A549 treated with DMSO at 1 μM for 4 hours (cell line): ENCODE measurements at places on chromosomes 7 and 10. TPM values are rescaled to one million over a fixed set of nuclear protein-coding genes. Genes with fewer than 3 reads are reported as not detected.

Gene STEAP1B
- 0.15 to 0.49 TPM (median 0.30 TPM) in 4 of 5 replicates, not detected in the other for total RNA-seq

Gene WDR86
- total RNA-seq, result 0.07 to 0.20 TPM (median 0.13 TPM) in 4 of 5 replicates, not detected in the other

Gene TMEM213
- not detected in 5 replicates for total RNA-seq

Gene CCDC172
- not detected in 5 replicates for total RNA-seq

Gene MRC1
- 0.02 to 0.05 TPM (median 0.03 TPM) in 4 of 5 replicates, not detected in the other for total RNA-seq

Gene VWA2
- total RNA-seq, result not detected in 5 replicates

Gene ZNF777
- total RNA-seq, result 16.1 to 21.5 TPM (median 18.6 TPM) in 5 replicates

Gene CNPY1
- total RNA-seq, result not detected in 5 replicates

Gene C10orf67
- total RNA-seq, result 0.03 to 0.13 TPM (median 0.06 TPM) in 4 of 5 replicates, not detected in the other

Gene TMEM229A
- not detected in 5 replicates for total RNA-seq

Gene GSAP
- 1.8 to 3.7 TPM (median 2.8 TPM) in 5 replicates for total RNA-seq

Gene ADAM12
- total RNA-seq, result 3.3 to 7.7 TPM (median 5.5 TPM) in 5 replicates

Gene MRLN
- not detected in 5 replicates for total RNA-seq

Gene CPXM2
- total RNA-seq, result 0.02 TPM in 1 of 5 replicates, not detected in the others

Gene RBP3
- not detected in 5 replicates for total RNA-seq

Gene LRRN3
- 0.02 to 0.09 TPM (median 0.04 TPM) in 3 of 5 replicates, not detected in the others for total RNA-seq

Gene PRKAG2
- 35.6 to 41.5 TPM (median 37.0 TPM) in 5 replicates for total RNA-seq

Gene DYNC1I1
- 0.14 to 0.36 TPM in 2 of 5 replicates, not detected in the others for total RNA-seq

Gene TCAF2
- 0.20 to 0.37 TPM (median 0.30 TPM) in 5 replicates for total RNA-seq

Gene CLDN15
- total RNA-seq, result 7.1 to 16.5 TPM (median 12.2 TPM) in 5 replicates

Gene CEP41
- 11.3 to 17.3 TPM (median 15.5 TPM) in 5 replicates for total RNA-seq

Gene DUS4L
- 9.6 to 12.6 TPM (median 11.2 TPM) in 5 replicates for total RNA-seq

Gene GPR15LG
- not detected in 5 replicates for total RNA-seq

Gene NPM3
- total RNA-seq, result 107 to 126 TPM (median 118 TPM) in 5 replicates

Gene DNMBP
- 30.8 to 42.5 TPM (median 35.4 TPM) in 5 replicates for total RNA-seq

Gene GNAT3
- total RNA-seq, result not detected in 5 replicates

Gene MOGAT3
- total RNA-seq, result not detected in 5 replicates

Gene SH2D4B
- total RNA-seq, result 0.02 to 0.08 TPM (median 0.06 TPM) in 3 of 5 replicates, not detected in the others

Gene ANXA7
- total RNA-seq, result 112 to 124 TPM (median 118 TPM) in 5 replicates

Gene CLCN1
- 0.03 to 0.07 TPM (median 0.06 TPM) in 3 of 5 replicates, not detected in the others for total RNA-seq

Gene SGPL1
- 27.6 to 34.0 TPM (median 33.4 TPM) in 5 replicates for total RNA-seq

Gene ACSL5
- 0.13 to 0.27 TPM (median 0.21 TPM) in 5 replicates for total RNA-seq

Gene TMEM248
- 87.7 to 95.9 TPM (median 95.5 TPM) in 5 replicates for total RNA-seq

Gene KCND2
- not detected in 5 replicates for total RNA-seq

Gene CASP2
- 20.6 to 30.8 TPM (median 21.1 TPM) in 5 replicates for total RNA-seq

Gene NRCAM
- total RNA-seq, result 70.5 to 98.1 TPM (median 90.7 TPM) in 5 replicates

Gene MYL10
- 0.24 TPM in 1 of 5 replicates, not detected in the others for total RNA-seq

Gene OGDHL
- 0.15 to 0.42 TPM (median 0.22 TPM) in 5 replicates for total RNA-seq

Gene INHBA
- total RNA-seq, result 0.78 to 1.7 TPM (median 1.3 TPM) in 5 replicates

Gene UTF1
- 0.07 TPM in 1 of 5 replicates, not detected in the others for total RNA-seq

Gene AMPH
- total RNA-seq, result 0.05 to 0.09 TPM (median 0.05 TPM) in 4 of 5 replicates, not detected in the other
